ENCODE measurements at places on chromosomes 16 and 17. TPM values are rescaled to one million over a fixed set of nuclear protein-coding genes. Genes with fewer than 3 reads are reported as not detected.

TAT gene
- 0.49 TPM for total RNA-seq

C16orf89 gene
- total RNA-seq = not detected

STAT3 gene
- 287 TPM for total RNA-seq

KRT24 gene
- total RNA-seq = not detected

TP53TG3C gene
- not detected for total RNA-seq

CALB2 gene
- total RNA-seq = 0.59 TPM

ADORA2B gene
- 42.7 TPM for total RNA-seq

WNT3 gene
- total RNA-seq = 3.4 TPM

SLC5A10 gene
- not detected for total RNA-seq

SCN4A gene
- 0.03 TPM for total RNA-seq

SLC46A1 gene
- total RNA-seq = 16.9 TPM

TUBG2 gene
- 25.5 TPM for total RNA-seq

MBTPS1 gene
- total RNA-seq = 66.8 TPM

TBC1D3 gene
- total RNA-seq = not detected

SLC6A2 gene
- 0.10 TPM for total RNA-seq

All from Panc1 (cell line).